ENCODE measurements at places on chromosomes 2 and 18.

GRCh38 chr2:159555651-159556392 lies 60.5 kb downstream of the BAZ2B start:
- no peak for DNase-seq

GRCh38 chr2:100781009-100781325 lies 39.0 kb upstream of the NPAS2 start:
- no peak for DNase-seq

DNA sequence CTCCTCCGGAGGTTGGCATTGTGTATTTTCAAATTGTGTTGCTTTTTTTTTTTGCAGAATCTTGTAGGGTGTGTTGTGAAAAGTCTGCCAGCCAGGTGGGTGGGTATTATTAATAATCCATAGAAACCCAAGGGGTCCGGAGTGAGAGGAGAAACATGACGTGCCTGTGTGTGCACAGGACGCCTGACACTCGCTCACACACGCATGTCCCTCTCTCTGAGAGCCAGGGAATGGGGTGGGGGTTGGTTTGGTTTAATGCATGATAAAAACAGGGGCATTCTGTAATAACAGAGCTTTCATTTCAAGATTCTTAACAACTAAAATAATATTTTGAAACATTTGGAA lies 224.8 kb downstream of the FAM210A start:
- DNase-seq: no peak

DNA sequence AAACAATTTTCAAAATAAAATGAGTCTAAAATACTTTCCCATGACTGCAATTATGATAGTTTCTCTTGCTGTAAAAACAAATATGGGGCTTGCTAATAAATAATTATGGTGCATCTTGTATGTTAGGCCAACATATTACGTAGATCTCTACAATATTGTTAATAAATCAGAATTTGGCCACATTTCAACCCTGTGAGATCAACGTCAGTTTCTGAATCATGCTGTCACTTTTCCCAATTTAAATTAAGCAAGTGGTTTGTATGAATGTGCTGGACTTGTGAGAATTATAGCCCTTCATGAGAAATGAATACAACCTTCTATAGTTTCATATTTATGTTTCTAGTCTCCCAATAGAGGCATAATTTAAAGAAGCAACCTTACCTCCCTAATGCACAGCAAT lies 808.9 kb downstream of the SUCLG1 start:
- no peak for DNase-seq

- DNase-seq: no peak
Observed at GRCh38 chr2:62641410-62641843, 64.1 kb upstream of the EHBP1 start.

DNA sequence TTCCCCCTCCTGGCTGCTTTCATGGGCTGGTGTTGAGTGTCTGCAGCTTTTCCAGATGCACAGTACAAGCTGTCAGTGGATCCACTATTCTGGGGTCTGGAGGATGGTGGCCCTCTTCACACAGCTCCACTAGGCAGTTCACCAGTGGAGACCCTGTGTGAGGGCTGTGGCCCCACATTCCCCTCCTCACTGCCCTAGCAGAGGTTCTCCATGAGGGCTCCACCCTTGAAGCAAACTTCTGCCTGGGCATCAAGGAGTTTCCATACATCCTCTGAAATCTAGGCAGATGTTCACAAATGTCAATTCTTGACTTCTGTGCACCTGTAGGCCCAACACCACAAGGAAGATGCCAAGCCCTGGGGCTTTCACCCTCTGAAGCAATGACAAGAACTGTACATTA lies 1386.2 kb upstream of the ACVR2A start:
- no peak for DNase-seq

DNA sequence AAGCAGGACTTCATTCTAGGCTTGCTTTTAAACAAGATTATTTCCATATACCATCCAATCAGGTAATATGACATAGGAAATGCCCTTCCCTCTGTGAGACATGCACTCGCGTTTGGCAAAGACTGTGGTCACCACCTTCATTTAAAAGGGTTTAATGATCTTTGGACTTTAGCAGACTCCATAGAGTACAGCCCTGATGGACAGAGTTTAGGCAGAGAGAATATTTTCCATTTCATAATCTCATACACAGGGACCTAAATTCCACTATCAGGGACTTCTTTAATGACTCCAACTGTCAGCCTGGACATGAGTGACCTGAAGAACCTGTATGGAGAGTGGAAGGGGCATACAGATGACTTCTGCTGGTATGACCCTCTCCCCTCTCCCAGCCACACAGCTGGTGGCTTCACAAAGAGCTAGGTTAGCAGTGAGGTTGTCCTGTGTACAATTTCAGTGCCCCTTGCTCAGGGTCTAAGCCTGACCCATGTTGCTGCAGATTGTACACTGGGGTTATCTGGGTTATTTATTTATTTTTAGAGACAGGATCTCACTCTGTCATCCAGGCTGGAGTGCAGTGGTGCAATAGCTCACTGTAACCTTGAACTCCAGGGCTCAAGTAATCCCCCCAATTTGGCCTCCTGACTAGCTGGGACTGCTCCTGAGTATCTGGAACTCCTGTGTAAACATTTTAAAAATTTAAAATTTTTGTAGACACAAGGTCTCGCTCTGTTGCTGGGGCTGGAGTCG lies 59.2 kb downstream of the PTPRM start:
- no peak for DNase-seq

GRCh38 chr18:5414546-5414945 lies 119.0 kb upstream of the ZBTB14 start:
- DNase-seq: no peak

DNA sequence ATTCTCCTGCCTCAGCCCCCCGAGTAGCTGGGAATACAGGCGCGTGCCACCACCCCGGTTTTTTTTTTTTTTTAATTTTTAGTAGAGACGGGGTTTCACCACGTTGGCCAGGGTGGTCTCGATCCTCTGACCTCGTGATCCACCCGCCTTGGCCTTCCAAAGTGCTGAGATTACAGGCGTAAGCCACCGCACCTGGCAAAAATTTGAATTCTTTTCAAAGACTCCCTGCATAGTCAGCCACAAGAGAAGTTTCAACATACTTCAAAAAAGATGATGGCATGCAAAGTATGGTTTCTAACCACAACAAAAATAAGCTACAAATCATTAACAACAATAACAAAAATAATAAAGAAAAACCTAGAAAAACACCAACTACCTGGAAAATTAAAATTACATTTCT lies 22.0 kb downstream of the HYCC2 start:
- DNase-seq: no peak

GRCh38 chr18:51513517-51513916 lies 316.0 kb upstream of the MEX3C start:
- DNase-seq: no peak

DNA sequence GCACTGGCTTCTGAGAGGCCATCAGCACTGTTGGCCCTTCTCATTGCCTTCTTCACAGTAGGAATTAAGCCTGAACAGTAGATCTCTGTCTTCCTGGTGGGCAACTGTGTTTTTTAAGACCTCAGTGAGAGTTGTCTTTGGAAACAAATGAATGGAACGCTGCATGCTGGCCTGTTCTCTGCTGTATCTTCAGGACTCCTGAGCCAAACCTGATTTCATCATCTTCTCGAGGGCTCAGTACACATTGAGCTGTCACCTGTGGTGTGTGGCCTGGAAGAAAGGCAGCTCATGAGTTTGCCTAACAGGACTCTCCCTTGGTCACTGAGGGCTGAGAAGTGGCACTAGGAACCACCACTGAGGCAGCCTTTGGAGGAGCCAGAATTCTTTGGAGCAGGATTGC lies 39.7 kb downstream of the SH3RF3 start:
- no peak for DNase-seq

DNA sequence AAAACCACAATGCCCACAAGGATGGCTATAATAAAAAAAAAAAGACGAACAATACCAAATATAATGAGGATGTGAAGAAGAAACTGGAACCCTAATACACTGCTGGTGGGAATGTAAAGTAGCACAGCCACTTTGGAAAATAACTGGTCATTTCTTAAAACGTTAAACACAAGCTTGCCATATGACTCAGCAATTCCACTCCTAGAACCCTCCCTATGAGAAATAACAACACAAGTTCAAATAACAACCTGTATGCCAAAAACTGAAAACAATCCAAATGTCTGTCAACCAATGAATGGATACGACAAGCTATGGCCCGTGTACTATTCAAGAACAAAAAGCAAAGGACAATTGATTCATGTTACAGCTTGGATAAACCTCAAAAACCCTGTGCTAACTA lies 7.0 kb upstream of the ALPK2 start:
- no peak for DNase-seq

GRCh38 chr2:56077359-56077915 lies 106.4 kb upstream of the CCDC85A start:
- DNase-seq: no peak

DNA sequence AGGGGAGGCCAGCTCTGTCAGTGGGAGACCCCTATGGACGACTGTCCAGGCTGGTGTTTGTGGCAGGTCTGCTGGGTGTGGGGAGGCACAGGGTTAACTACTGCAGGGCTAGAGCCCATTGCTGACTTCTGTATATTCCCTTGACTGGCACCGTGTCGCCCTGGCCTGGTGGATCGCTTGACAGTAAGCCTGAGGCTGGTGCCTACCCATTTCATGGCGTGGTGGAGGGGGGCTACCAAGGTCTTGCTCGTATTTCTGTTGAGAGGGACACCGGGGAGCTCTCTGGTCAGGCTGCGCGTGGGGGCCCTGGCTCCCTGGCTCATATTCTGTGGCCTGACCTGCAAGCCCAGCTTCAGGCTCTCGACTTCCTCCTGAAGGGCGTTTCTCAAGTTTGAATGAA lies 119.7 kb downstream of the ACOXL start:
- DNase-seq: no peak

DNA sequence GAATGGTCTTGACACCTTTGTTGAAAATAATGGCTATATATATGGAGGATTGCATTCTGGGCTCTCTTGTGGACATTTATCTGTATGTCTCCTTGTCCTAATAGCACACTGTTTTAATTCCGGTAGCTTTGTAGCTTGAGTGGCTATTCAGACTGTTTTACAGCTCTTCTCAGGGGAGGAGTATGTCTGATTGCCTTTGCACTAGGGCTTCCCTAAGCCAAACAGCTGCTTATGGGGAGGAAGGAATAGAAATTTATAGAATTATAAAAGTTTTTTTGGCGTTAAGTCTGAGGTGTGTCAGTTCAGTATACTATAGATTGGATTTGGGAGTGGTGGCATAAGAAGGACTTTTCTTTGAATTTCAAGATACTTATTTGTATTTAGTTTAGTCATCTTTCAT lies 12.6 kb downstream of the SEH1L start:
- no peak for DNase-seq

DNA sequence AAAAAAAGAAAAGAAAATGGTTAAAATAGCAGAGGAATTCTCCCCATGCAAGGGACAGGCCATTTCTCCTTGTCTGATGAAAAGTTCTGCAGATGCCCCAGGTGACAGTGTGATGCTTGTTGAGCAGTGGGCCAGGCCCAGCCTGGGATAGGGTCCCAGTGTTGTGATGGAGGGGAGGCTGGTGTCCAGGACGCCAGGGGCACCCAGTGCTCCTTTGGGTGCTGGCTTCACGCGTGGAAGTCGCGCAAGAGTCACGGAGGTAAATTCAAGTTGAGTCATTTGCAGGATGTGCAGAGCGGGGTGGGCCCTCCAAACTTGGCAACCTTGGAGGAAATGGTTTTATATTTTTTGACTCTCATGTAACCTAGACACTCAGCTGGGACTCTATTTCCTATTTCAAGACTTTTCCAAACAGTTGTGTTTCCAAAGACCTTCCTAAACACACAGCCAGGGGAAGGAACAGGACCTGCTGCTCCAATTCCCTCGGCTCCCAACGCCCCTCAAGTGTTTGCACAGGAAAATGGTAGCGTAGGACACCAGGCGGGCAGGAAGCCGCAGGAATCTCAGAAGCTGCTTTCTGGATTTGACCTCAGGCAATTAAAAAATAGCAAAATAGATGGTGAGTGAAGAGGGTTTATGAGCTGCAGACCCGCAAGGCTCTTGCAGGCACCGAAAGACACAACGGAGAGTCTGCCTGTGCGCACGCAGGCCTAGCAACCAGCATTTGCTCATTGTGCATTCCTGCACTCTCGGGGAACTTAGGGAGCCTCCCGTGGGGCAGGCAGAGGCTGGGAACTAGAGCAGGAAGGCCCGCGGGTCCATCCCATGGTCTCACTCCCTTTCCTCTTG lies 107.1 kb upstream of the ODC1 start:
- DNase-seq: no peak

- DNase-seq: no peak
Observed at GRCh38 chr2:66370824-66371223, 64.1 kb upstream of the MEIS1 start.

DNA sequence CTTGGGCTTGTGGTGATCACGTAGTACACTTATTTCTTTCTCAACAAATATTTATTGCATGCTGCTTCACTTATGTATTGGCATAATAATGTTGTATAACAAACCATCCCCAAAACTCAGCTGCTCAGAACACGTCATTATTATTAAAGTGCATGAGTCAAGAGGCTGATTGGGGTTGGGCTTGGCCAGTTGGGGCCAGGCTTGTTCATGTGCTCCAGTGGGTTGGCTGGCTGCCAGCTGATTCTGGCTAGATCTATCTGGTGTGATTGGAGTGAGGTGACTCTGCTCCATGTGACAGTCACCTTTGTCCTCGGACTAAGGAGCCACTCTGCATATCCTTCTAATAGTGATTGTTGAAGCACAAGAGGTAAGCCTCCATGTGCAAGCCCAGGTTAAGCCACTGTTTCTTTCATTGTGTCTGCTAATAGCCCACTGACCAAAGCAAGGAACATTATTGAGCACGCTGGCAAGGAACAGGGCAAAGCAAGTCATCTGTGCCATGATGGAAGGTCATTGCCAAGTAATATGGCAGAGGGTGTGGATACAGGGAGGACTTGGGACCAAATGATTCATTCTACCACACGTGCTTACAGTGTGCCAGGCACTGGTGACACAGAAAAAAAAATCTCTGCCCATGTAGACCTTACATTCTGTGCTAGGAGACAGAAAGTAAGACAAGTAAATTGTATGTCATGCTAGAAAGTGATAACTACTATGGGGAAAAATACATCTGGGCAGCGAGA lies 63.3 kb upstream of the TMEM182 start:
- DNase-seq: no peak

GRCh38 chr18:1222880-1223279 lies 318.2 kb downstream of the ADCYAP1 start:
- DNase-seq: no peak

GRCh38 chr2:81436256-81436655 lies 1131.7 kb upstream of the LRRTM1 start:
- no peak for DNase-seq

DNA sequence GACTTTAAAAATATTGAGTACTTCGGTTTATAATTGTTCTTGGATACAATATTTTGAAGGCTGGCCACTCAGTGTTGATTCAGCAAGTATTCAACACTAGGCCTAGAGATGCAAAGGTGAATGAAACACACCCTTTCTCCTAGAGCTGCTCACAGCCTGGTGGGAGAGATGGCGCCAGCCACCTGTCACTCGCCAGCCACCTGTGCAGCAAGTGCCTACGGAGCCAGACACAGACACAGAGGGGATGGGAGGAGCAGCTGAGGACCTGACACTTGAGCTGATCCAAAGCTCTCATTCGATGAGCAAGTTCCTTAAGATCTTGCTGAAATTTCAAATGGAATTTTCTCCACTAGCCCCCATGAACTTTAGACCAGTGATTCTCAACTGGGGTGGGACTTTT lies 151.1 kb upstream of the RIOK3 start:
- no peak for DNase-seq

- no peak for DNase-seq
Observed at GRCh38 chr2:128543036-128543435, 224.4 kb upstream of the HS6ST1 start.
